ENCODE measurements at places on chromosomes 5 and 9. TPM values are rescaled to one million over a fixed set of nuclear protein-coding genes. Genes with fewer than 3 reads are reported as not detected.
A peak's percentile ranks its signal among the peaks of the same experiment; 100 is the strongest.

DNA sequence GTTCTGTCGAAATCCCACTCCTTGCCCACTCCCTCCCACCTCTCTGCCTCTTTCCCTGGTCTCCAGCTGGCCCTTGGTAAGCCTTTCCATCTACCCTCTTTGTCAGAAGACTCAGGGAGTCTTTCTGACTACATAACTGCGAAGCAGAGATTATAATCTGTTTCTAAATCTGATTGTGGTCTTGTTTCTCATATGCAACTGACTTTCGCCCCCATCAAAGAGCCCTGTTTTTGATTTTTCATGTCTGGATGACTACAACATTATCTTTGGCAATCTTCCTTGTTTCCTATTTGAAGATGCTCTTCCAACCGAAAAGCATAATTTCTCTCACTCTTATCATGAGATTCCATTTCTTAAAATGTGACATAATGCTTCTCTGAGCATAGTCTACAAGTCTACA lies 218.2 kb upstream of the ADAMTSL1 start:
- no peak for DNase-seq

GRCh38 chr9:5041390-5042115 lies 56.5 kb downstream of the JAK2 start:
- no peak for DNase-seq

DNA sequence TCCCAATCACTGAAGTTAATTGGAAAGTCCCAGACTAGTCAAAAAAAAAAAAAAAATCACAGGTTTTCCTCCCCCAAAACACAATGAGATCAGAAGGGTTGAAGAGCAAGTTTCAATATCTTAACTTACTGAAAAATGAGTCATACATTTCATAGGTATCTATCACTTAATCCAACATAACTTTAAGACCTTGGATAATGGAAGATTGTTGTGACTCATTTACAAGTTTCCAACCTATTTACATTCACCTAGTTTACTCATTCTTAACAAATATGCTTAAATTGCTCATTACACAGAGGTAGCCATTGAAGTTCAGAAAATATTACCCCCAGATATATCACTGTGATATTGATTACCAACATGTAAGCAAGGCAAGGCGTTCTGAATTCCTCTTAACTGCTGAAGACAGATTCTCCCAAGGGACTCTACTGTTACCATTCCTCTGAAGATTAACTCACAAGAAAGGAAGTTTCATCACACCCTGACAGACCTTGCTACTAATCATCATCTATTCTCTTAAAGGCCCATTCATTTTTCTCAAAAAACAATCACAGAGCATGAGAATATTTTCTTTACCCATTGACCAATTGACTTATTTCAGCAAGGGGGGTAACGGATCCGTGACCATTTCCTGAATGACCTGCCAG lies 563.8 kb downstream of the TLE1 start:
- no peak for DNase-seq

- no peak for DNase-seq
Observed at GRCh38 chr9:107888773-107889227, 399.2 kb upstream of the KLF4 start.

- DNase-seq = no peak
Observed at GRCh38 chr9:4905135-4905490, 80.0 kb upstream of the JAK2 start.

DNA sequence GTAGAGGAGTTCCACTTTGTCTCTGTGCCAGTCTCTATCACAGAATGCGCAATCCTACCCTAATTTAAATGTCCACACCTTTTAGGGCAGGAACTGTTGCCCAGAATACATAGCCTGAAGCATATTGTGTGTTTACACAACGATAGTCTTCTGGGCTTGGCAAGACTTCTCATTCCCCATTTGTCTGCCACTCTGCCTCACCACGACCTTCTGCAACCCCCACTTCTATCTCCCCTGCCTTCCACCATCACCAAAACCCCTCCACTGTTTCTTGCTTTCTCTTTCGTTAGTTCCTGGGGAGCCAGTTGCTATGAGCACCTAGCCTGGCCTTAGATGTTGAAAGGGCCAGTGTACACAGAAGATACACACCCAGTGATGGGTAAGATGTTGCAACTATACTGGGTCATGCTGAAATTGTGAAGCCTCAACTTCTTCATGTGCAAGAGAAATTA lies 883 bp upstream of the RNF145 start:
- no peak for DNase-seq

DNA sequence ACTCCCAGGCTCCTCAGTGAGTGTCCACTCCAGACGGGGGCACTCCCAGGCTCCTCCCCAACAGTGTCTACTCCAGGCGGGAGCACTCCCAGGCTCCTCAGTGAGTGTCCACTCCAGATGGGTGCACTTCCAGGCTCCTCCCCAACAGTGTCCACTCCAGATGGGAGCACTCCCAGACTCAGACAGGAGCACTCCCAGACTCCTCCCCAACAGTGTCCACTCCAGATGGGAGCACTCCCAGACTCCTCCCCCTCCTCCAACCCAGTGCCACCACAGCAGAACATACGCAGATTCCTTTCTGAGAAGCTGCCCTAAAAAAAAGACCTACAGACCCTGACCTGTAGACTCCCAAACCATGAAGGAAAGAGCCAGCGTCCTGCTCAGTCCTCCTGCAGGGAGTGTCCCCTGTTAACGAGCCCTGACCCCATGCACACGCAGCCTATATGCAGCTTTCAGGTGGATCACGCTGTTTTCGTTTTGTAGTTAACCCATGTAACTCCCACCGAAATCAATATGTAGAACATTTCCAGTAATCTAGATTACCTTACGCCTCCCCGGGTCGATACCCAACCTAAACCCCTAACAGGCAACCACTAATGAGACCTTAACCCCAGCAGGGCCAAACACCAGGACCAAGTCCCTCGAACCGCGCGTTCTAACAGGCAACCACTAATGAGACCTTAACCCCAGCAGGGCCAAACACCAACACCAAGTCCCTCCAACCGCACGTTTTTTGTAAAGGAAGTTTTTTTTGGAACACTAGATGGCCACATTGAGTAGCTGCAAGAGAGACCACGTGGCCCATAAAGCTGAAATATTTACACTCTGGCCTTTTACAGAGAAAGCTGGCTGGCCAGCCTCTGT lies 15.7 kb downstream of the PNPLA7 start:
- peak; percentile 39 for DNase-seq

DNA sequence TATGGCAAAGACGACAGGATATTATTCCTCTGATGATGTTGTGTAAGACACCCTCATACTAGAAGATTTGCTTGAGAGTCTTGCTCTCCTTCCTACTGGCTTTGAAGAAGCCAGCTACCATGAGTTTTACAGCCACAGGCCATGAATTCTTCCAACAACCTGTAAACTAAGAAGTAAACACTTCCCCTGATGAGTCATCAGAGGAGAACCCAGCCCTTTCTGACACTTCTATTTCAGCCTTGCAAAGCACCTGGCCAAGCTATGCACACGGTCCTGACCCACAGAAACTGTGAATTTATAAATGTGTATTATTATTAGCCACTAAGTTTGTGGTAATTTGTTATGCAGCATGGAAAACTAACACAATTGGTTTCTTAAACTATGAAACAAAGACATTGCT lies 288.8 kb upstream of the ADAMTSL1 start:
- DNase-seq = no peak

- DNase-seq = no peak
Observed at GRCh38 chr9:4066120-4066519, 233.7 kb downstream of the GLIS3 start.

DNA sequence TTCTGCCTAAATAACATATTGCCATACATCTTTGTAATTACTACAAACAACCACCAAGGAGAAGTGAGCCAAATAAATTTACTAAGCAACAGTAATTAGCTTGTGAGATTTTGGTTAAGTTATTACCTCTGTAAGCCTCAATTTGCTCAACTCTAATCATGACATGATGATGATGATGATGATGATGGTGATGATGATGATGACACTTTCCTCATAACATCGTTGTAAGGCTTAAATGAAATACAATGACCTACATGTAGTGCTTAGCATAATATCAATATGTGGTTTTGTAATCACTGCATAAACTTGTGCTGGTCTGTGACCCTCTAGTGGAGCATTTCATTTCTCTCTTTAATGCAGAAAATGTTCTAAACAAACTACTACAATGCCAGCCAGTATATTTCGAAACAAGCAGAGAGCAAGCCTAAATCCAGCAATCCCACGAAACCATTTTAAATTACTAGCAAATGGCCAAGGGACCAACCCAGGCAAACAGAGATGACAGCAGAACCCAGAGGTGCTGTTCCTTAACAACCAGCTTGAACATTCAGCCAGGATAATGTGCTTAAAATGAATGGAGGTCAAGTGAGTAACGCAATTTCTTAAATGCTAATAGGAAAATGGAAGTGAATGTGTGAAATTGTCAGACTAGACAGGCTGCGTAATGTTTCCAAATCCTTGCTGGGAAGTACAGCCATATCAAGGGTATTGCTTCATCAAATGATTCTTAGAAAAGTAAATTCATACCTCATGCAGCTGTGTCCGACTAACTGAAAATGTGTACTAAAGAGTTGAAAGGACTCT lies 281.9 kb upstream of the PUM3 start:
- DNase-seq = no peak

- DNase-seq = no peak
Observed at GRCh38 chr5:163727028-163727427, 221.6 kb downstream of the MAT2B start.

Gene PTGER4
- 55.1 TPM for total RNA-seq

Gene HRH2
- 0.06 TPM for total RNA-seq

Gene ENTPD8
- 0.10 TPM for total RNA-seq

Gene GRXCR2
- total RNA-seq = not detected
